ENCODE measurements at places on chromosomes 3 and 15.

DNA sequence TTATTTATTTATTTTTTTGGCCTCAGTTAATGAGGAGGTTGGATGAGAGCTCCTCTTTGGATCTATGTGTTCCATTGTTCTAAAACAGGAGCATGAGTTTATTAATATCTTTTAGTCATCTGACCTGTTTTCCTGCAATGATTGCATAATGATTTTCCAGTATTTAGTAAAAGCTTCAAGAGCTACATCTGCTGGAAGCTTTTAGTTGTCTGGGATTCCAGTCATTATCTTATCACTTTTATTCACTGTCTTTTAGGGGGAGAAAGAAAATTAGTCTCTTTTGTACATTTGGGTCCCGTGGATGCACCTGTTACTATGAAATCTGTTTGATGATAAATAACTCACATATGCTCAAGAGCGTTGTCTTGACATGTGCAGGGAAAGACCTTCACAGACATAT lies 1270.0 kb downstream of the ROBO1 start:
- no peak for DNase-seq

DNA sequence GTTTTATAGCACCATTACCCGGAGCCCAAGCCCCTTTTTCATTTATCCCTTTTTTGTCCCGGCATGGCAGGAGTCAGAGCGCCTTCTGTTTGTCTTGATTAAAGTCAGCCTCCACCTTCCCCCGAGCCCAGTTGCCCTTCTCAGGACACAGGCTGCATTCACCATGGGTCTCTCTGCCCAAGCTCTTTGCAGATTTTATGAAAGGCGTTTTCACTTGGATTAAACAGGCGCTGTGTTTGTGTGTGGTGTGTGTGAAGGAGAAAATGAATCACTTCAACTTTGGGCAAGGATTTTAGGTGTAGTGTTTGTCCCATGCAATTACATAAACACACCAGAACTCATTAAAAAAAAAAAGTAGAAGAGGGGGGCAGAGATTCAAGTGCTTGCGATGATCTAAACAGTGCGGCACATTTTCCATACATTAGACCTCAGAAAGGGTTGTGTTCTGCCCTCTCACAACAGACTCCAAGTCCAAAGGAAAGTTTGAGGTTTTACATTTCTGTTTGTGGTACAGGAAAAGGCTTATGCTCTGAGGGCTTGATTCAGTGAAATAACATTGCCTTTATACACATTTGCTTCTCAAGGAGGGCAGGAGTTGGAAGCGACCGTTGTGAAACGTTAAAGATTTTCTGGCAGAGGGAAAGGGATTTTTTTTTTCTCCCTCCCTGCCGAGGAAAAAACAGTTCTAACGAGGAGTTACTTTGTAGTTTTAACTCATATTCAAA lies 14.5 kb upstream of the IL16 start:
- no peak for DNase-seq

DNA sequence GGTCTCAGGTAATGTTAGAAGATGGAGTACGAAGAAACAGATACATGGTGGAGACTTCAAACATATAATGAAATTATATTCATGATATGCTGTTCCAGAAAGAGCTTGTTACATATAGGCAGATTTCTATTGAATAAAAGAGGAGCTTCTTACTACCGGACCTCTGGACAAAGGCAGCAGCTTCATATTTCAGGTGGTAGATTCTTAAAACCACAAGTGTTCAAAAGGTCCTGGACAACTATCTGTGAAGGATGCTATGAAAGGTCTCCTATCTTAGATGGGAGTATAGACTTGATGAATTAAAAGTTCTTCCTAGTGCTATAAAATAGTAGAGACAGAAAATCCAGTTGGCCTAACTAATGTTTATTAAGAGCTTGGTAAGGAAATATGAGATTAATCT lies 43.2 kb downstream of the MYLK start:
- DNase-seq = no peak

- no peak for DNase-seq
Measured at GRCh38 chr3:128488991-128489673, 3.9 kb downstream of the GATA2 start.

DNA sequence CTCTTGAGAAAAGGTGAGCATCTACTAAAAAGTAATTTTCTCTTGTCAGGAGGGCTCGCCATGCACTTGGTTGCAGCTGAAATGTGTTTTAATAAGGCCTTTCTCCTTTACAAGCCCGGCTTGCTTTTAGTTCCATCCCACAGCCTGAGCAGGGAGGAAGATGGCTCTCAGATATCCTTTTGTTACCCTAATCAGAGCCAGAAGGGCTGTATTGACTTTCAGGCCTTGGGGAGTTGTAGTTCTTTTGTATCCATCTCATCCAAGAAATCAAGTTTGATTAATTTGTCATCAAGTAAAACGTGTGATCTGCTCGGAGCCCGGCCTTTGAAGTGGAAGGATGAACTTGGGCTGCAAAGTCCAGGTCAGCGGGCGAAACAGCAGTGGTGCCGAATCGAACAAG lies 52.9 kb downstream of the EIF4E3 start:
- DNase-seq = no peak

DNA sequence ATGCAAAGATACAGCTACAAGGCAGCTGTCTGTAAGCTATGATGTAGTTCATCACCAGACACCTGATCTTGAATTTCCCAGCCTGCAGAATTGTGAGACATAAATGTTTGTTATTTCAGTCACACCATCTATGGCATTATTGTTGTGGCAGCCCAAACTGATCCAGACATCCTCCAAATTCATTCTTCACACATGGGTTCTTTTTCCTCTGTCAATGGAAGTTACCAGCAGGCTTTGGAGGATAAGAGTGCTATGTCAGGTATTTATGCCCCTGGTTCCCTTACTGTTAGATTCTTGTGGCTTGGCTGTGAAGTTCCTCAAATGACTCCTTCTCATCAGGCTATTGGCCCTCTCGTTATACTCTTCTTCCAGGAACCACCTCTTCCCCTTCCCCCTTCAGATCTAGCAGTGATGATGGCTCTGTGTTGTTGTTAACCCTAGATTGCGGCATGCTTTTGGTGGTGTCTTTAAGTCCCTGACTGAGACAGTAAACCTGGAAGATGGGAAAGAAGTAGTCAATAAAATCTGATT lies 91.0 kb upstream of the CHMP2B start:
- DNase-seq = no peak

DNA sequence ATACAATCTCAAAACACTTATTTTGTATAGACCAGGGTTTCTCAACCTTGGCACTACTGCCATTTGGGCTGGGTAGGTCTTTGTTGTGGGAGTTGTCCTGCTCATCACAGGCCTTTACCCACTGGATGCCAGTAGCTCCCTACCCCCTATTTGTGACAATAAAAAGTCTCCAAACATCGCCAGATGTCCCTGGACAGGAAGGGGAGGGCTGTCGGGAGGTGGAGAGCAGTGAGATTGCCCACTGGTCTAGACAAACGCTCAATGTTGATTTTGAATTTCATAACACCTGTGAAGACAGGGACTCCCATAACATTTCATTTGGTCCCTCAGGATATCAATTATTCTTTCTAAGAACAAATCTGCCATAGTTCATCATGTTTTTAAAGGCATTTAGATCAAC lies 151.7 kb upstream of the PTPRG start:
- no peak for DNase-seq

DNA sequence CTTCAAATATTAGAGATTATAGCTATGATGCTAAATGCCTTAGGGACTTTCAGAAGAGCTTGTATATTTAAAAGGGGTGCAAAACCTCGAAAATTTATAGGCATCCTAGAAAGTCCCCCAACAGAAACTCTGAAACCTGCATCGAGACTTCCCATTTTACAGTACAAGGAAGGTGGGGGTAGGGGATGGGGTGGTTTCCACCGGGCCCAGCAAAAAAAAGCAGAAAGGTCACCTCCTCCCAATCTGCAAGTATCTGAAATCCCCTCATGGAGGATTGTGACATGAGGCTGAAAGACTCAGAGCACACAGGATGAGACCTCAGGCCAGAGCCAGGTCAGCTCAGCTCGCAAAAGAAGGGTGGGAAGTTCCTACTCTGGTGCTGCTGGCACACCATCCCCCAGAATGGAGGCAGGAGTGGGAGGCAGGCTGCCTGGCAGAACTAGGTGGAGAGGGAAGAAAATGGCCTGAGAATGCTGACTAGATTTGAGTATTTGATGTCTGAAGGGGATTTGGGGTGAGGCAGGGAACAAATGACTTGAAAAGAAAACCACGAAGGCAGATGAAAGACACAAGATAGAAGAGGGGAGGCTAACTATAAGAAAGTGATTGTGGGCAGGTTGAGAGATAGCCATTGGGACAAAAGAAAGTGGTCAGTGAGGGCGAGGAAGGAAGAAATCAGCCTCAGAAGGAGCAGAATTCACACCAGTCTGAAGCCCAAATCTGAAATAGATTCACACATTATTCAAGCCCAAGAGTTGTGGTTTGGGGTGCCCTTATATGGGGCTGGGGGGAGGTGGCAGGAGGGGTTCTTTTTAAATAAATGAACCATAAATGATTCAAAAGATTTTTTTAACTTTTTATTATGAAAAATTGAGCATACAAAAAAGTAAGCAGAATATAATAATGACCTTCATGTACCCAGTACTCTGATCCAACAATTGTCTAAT lies 22.5 kb upstream of the TSC22D2 start:
- no peak for DNase-seq

DNA sequence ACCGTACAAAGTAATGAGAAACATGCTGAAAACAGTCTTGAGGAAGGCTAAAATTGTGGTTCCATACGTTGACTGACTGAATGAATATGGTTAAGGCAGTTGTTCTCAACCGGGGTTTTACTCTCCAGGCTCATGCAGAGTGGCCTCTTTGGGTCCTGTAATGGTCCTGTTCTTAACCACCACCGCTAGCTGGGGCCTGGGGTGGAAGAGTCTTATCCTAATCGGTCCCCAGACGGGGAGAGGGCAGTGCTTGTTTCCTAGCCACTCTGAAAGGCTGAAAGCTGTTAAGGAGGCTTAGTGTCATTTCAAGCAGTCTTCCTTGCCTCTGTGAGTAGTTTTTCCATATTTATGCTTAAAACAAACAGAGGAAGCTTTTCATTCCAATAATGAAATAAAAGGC lies 32.0 kb downstream of the SELENOT start:
- DNase-seq = no peak

- no peak for DNase-seq
Measured at GRCh38 chr15:32723171-32723948, 5.6 kb downstream of the GREM1 start.

GRCh38 chr3:194446754-194447153 lies 40.0 kb downstream of the ATP13A3 start:
- DNase-seq = no peak

DNA sequence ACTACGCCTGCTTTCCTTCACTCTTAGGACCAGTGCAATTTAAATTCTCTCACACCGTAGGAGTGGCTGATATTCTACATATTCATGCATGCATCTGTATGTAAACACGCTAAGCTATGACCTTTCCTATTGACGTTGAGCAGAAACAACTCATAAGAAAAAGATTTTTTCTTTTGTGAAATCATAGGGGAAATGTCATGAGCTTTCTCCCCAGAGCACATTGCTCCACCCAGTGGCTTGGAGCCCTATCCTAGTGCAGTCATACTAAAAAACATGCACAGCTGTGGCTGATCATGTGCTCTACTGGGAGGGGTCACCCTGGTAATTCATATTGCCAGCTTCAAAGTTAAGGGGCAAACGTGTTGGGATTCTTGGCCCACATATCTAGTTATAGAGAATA lies 1.8 kb upstream of the MESD start:
- no peak for DNase-seq

DNA sequence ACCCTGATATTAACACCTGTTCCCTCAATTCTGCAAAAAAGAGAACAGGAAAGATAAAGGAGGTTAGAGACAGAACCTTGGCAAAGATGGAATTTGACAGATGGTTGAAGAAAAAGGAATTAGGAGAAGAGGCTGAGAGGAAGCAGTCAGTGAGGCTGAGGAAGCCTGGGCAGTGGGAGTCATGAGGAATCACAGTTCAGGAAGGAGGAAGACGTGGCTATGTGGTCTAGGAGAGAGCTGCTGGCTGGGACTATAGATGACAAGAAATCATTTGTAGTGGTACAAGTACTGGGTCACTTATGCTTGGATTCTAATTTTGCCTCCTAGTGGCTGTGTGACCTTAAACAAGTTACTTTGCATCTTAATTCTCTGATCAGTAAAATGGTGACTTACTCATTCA lies 49.0 kb downstream of the LARS2 start:
- no peak for DNase-seq

DNA sequence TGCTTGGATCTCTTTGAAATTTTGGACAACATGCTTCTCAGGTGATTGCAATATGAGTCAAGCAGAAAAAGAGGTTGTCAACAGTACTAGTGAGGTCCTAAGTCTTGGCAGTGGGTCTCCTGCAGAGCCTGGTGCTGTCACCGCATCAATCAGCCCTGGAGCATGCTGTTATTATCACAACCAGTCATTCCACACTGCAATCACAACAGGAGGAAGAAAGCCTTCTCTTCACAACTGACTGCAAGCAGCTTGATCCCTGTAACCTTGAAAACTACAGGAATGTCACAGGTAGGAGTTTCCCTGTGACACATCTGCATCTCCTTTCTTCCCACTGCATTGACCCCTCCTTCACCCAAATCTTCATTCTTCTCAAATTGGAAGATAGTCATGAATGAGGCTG lies 451.1 kb upstream of the ATP11B start:
- DNase-seq = no peak

GRCh38 chr3:123629747-123630047 lies 44.8 kb upstream of the HACD2 start:
- no peak for DNase-seq

DNA sequence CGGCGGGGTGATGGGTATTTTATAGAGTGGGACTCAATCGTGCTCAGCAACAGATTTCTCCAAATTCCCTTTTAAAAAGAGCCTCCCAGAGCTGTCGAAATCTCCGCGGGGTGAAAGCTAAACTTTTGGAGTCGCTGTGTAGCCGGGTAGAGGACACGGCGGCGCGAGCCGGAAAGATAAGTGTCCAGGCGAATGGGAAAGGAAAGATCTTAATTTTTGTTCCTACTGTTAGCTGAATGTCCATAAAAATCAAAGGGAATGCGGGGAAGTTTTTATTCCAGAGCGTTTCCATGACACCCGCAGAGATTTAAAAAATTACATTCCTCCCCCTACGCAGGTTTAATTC lies 9.1 kb downstream of the EOMES start:
- no peak for DNase-seq

- DNase-seq = no peak
Measured at GRCh38 chr15:64904189-64904588, 7.5 kb upstream of the ANKDD1A start.

GRCh38 chr3:189781415-189781814 lies 150.2 kb downstream of the TP63 start:
- DNase-seq = no peak

DNA sequence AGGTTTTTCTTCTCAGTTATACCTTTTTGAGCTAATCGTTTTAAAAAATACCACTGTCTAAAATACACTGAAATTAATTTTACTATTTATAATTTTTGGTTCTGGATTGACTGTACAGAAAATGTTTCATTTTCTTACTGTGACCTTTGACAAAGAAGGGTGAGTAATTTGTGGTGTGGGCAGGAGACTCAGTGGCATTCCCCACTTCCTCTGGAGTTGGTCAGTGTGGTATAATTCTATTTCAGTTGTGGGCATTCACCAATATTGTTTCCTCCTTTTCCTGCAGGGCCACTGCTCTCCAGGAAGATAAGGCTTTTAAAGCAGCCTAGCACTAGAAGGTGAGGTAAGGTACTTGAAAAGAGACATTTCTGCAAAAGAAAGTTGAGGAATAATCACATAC lies 6.5 kb downstream of the DAG1 start:
- DNase-seq = peak; percentile 7

Data from stimulated activated CD8-positive, alpha-beta memory T cell treated with anti-CD3 and anti-CD28 coated beads, Interleukin-12 subunit alpha, Interleukin-12 subunit beta, amount 100 ng/mL, for 4 hours (primary cell).